Epithelial cell of prostate (primary cell): ENCODE measurements at places on chromosomes 16 and 17.

- no peak for DNase-seq
These were observed 12.7 kb upstream of the CD300A start for GRCh38 chr17:74453665-74454196.

- no peak for DNase-seq
These were observed 367.6 kb downstream of the C16orf95 start for GRCh38 chr16:86949630-86950029.

GRCh38 chr17:28345419-28346198, 10.0 kb downstream of the TNFAIP1 start:
- DNase-seq: no peak

- no peak for DNase-seq
These were observed 34.7 kb upstream of the GUCY2D start for GRCh38 chr17:7967751-7968150.

DNA sequence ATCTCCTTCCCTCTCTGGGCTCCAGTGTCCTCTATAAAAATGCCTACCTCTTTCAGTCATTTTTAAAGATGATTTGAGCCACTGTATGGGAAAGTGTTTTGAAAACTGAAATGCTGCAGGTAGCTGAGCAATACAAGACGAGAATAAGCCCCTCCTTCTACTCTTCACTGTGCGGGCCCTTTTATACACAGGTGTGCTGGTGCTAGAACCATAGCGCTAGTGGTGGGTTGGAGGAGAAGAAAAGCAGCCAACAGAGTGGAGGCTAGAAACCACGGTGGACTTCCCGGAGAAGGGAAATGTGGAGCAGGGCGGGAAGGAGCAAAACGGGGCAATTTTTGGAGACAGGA, 58.2 kb upstream of the DLX4 start:
- no peak for DNase-seq

GRCh38 chr16:85279825-85280545, 167.7 kb upstream of the CIBAR2 start:
- no peak for DNase-seq

DNA sequence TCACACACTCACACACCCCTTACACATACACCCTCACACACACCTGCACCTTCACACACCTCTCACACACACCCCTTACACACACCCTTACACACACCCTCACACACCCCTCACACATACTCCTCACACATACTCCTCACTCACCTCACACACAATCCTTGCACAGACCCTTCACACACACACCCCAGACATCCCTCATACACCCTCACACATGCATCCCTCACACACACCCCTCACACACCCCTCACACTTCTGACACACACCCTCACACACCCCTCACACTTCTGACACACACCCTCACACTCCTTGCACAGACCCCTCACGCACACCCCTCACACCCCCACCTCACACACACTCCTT, 23.9 kb downstream of the C17orf67 start:
- DNase-seq: no peak

DNA sequence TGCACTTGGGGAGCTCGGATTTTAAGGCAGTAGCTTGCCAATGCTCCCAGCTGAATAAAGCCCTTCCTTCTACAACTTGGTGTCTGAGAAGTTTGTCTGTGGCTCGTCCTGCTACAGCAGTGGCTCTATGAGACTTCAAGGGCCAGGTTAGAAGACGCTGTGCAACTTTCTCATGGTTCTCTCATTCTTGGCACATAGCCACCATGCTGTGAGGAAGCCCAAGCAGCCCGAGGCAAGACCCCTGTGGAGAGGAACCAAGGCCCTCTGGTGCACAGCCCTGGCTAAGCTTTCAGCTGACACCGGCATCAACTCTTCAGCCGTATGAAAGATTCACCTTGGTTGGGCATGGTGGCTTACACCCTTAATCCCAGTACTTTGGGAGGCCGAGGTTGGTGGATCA, 116.9 kb upstream of the EEF2KMT start:
- no peak for DNase-seq

DNA sequence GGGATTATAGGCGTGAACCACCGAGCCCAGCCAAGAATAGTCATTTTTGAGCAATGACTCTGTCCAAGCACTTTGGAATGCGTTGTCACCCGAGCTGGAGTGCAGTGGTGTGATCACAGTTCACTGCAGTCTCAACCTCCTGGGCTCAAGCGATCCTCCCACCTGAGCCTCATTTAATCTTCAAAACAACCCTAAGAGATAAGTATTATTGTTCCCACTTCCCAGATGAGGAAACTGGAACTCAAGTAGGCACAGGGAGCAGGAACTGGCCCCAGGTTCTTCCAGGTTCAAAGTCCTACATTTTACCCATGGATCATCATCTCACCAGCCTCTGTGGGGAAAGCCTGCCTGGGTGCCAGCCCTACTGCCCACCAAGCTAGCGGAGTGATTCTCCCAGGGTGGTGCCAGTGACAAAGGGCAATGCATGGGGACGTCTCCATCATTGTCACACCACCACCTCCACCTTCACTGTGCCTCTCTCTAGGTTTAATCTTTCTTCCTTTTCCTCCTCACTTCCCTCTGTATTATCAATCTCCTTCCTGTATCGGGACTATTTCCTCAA, 11.3 kb upstream of the RNF157 start:
- no peak for DNase-seq

DNA sequence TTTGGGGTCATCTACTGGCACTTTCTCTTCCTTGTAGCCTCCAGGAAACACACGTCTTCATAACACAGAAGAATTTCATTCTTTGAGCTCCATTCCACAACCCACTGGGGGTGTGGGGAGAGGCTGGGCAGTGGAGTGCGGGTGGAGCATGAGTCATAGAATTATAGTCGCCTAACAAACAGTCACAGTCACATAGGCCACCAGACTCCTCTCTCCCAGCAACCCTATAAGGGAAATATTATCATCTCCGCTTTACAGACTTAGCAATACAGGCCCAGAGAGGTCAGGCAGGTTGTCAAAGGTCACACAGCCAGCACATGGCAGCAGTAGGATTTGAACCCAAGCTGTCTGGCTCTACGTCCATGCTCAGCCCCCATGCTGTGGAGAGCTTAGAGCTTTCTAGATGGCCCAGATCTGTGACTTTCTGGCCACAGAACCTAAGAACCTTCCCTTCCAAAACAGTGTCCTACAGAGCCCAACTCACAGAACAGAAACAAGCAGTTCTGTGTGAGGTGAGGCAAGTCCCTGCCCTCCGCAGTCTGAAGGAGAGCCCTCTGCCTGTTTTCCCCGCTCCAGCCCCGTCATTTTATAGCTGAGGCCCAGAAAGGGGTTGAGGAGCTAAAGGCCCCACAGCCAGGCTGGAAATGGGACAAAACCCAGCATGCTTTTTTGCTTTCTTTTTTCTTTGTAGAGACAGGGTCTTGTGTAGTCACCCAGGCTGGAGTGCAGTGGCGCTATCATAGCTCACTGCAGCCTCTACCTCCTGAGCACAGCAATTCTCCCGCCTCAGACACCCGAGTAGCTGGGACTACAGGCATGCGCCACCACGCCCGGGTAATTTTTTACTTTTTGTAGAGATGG, 10.7 kb upstream of the LITAF start:
- DNase-seq: no peak

GRCh38 chr16:78249832-78250231, 150.4 kb downstream of the WWOX start:
- DNase-seq: no peak

DNA sequence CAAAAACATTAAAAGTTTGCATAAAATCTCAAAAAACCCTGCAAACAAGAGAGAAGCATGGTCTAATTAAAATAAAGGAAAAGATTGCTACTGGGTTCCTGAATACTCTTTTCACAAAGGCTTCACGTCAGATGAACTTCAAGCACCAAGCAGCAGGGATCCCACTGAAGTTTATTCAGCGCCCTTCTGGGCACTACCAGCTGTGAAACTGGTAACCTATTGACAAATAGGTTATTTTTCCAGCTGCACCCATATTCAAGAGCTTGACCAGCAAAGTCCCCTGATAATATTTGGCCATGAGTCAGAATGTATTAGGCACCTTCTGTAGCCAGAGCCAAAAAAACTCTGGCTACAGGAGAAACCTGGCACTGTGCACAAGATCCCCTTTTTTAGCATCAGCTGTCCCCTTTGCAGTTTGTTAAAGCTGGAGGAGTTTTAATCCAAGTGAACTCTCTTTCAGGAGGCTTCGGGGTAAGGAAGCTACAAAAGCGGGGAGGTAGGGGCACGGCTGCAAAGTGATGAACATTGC, 60.3 kb downstream of the GRIN2A start:
- no peak for DNase-seq

- no peak for DNase-seq
These were observed 16.5 kb downstream of the GLP2R start for GRCh38 chr17:9842057-9842758.

DNA sequence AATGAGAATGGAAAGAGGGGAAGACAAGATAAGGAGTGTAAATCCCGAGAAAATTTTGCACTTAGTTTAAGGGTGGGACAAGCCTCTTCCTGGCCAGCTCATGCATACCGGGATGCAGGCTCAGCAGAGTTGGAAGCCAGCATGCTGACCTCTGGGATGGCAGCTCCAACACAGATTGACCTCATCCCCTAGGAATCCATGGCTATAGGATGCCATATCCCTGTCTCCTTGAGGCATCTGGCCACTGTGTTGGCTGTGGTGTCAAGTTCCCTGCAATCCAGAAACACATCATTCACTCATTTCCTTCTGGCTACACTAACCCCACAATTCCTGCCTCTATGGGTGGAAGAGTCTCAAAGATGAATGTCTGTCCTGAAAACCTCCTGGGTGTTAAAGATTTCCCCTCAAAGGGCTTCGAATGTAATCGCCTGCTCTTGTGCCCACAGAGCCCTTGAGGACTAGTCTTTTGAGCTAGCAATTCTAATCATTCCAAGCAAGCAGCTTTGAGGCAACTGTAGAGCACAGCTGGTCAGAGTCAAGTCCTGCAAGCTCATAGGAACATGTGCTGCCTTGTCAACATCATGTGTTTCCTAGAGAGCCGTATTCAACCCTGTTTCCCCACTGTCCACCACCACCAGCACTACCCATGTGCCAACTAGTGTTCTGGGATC, 141.4 kb downstream of the PMP22 start:
- no peak for DNase-seq

- peak; percentile 93 for DNase-seq
These were observed 206.8 kb downstream of the PRKCA start for GRCh38 chr17:66508896-66509844.

DNA sequence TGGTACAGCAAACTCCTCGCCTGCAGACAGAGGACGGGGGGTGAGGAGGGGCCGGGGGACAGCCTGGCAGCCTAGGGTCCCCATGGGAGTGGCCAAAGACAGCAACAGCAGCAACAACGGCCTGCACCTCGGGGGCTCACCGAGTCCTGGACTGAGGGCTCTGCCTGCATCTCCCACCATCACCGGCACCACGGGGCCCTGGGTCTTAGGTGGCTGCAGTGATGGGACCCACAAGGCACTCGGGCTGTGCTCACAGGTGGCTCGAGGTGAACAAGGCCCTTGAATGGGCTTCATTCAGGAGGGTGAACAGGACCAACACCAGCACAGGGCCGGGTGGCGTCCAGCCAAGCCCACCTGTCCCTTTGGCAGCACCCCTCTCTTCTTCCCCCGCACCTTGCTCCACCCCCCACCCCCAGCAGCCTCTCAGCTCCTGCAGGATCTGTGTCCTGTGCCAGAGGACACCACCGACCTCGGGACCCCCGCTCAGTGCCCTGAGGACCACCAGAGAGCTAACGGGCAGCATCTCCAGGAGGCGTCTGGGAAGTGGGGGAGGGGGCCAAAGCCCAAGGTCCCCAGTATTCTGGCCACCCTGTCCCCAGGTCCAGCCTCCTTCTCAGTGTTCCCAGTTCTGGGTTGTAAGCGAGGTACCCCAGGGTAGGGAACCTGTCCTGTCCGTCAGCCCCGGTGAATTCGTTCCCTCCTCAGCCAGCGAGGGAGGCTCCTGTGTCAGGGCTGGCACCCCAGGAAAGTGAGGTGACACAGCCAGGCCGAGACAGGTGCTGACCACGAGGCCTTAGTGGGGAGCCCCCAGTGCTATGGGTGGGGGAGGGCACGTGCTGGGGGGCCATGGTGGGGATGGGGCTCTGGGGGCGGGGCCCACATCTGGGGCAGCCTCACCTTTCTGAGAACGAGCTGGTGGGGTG, 94.3 kb downstream of the TBC1D16 start:
- no peak for DNase-seq

DNA sequence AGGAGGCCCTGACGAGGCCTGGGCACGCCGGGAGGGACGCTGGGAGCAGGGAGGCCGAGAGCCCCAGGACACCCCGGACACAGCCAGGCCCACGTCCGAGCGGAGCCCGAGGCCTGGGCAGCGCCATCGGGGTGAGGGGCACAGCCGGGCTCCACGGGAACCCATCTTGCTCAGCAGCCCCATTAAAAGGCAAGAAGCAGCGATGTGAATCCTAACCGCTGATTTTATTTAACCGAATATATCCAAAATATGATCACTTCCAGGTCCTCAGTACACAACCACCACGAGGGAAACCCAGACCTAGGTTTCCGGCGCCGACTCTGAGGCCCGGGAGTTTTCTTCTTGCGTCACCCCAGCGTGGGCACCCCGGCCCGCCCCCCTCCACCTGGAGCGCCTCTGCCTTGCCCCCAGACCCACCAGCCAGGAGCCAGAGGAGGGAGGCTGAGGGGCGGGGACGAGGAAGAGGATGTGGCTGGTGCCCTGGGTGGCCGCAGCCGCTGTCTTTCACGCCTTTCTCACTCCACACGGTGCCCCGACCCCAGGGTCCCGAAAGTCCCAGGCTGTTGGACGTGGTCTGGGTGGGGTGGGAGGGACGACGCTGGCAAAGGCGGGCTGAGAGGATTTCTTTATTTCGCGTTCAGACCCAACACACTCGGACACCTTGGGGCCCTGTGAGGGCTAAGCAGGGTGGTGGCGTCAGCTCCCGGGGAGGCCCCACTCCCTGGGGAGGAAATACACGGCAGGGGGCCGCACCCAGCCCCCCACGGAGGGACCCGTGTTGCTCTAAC, 568 bp upstream of the CCDC154 start:
- no peak for DNase-seq

DNA sequence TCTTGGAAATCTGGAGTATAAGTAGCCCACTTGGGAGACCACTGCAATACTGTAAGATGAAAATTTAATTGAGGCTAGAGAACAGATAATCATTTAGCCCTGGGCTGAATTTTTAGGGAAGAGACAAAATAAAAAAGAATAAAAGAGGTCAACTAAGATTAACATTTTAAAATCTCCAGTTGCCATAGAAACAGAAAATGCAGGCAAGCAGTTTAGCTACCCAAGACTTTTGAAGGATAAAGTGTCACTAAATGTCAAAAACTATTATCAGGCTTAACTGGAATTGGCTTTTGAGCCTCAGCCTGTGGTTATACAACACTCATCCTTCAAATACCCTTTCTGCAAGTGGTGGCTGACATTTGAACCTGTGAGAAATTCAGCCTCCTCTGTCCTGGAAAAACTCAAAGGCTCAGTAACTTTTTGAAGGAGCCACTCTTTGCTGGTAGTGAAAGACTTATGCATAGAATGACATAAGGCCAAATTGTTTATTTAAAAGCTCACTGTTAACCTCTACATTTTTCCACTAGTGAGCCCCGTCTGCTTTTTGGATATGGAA, 220.7 kb upstream of the KCNJ16 start:
- no peak for DNase-seq

- no peak for DNase-seq
These were observed 171.7 kb downstream of the HAPSTR1 start for GRCh38 chr16:9262941-9263715.

- no peak for DNase-seq
These were observed 3.5 kb downstream of the ZFPM1 start for GRCh38 chr16:88456356-88457292.
